ENCODE measurements at places on chromosomes 6 and 20.

GRCh38 chr6:63985223-63985622 is 349.6 kb downstream of the PHF3 start:
- DNase-seq = no peak

GRCh38 chr6:28490205-28490890 is 25.2 kb downstream of the GPX6 start:
- DNase-seq = no peak

DNA sequence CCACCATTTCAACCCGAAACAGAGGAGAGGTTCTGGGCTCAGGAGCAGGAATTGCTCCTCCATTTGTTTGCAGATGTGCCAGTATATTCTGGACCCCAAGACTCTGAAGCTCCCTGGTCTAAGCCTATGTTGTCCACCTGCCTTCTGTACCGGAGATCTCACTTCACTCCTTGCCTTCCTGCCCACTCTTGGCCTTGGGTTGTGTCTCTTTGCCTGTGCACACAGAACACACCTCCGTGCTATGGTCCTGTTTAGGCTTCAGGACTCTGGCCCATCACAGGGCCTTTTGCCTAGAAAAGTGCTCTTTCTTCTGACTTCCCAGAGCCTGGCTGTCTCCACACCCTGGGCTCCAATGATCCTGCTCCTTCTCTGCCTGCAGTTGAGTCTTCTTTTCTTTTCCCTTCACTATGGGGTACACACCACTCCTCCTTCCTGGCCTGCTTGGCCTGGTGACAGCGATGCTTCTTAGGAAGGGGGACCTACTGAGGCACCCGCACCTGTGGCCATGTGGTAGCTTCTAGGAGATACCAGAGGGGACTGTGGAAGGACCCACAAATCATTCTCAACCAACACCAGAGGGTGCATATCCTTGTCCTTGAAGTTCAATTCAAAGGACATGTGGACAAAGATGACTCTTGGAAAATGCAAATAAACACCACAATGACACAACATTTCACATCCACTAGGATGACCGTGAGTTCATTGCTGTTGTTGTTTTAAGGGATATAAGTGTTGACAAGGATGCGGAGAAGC is 75.1 kb downstream of the FOXA2 start:
- DNase-seq = no peak

DNA sequence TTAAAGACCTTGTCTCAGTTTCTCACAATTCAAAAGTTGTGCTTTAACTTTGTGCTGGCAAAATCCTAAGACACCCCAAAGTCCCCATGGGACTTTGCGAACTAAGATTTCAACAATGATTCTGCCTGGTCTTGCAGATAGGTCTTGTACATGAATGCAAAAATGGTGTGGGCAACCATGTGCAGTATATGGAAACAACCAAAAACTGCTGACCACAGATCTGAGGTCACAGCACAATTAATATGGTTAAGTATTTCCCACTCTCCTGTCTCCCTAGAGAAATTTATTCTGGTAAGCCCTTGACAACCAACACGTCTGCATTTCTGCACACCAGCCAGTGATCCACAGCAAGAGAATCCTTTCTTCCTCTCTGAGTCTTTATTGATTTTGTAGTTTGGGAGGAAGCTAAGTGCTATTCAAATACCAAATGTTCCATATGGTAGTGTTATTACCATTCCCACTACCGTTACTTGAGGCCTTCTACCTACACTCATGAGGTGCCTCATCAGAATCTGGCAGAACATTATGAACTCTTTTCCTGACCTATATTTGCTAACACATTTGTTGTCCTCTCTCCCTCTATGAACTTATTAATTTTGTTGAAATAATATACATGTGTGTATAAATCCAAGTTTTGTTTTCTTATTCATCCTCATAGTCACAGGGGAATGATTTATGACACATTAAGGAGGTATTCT is 178.7 kb downstream of the ATXN1 start:
- DNase-seq = no peak

DNA sequence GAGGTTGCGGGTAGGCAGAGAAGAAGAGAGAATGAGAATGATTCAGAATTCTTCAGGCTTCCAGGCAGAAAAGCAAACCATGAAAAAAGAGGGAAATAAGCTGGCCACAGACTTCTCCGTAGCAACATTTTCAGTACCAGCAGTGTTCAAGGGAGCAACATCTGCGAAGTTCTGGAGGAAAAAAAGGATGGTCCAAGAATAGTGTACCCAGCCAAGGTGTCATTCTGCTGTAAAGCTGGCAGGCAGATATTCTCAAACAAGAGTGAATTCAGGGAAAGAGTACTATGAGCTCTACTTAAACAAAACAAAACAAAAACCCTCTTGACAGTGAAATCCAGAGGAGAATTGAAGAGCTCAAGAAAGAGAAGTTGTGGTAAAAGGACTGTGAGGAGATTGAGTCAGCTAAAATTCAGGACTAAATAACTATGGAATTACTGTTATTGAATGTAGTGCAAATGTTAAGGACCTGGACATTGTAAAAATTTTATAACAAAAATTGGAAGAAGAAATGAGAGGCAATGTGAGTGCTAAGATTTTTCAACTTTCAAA is 86.5 kb downstream of the ATRN start:
- DNase-seq = no peak

DNA sequence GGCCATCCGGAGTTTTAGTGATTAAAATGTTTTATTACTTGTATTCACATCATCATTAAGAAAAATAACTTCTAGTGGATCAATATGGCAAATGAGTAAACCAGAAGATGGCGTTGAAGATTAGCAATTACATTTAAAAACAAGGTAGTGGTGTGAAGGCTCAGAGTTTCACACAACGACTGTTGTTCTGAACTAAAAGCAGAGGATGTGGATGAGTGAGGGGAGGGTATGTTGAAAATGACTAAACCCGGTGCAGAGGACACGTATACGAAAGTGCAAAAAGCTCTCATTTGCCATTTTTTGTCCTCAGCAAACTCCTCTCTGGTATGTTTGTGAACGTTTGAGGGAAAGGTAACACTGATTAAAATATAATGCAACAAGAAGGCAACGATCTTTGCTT is 1.9 kb upstream of the IRF4 start:
- DNase-seq = no peak

DNA sequence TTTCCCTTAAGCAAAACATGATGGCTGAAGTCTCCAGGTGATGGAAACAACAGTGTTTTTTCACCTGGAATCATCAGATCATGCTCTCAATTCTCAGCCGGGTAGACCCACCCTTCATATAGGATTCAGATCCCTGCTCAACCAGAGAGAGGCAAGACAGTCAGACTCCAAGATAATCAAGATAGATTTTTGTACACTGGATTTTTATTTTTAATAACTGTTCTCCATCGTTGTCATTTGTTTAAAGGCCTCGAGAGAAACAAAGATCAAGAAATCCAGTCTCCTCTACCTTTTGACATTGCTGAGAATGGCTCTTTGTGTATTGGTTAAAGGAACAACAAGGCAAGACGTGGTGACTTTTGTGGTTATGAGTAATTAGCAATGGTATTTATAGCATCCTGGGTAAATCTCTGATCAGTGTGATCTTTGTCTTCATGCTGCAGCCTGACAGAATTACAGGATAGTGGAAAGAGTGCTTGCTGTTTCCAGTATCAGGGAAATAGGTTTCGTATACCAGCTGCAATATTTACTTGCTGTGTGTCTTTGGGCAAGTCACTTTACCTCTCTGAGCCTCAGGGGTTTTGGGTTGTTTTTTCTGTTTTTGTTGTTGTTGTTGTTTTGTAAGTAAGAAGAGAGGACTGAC is 29.9 kb downstream of the ID4 start:
- no peak for DNase-seq

DNA sequence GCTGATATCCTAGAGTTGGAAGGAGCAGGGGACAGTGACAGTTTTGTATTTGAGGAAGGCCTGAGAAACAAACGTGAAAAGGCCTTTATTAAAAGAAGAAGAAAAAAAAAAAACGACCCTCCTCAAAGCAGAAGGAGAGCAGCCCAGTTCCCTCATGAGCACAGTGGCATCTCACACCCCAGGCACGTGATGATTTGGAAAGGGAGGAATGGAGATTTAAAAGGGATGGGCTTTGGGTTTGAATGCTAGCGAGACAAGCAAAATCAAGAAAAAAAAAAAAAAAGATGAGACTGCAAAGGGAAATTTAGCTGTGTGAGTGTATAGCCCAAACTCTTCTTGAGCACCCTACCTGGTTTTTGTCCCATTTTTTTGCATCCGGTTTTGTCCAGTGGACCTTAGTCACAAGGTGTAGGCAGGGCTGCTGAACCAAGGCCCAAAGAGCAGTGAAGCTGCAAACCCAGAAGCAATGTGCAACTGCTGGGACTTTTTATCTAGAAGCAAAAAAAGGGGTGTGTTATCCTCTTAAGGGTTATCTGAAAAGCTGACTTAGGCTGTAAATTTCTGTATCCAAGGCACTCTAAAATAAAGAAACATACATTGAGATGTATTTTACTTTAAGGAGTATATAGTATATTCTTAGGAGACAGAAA is 54.5 kb upstream of the RREB1 start:
- no peak for DNase-seq

DNA sequence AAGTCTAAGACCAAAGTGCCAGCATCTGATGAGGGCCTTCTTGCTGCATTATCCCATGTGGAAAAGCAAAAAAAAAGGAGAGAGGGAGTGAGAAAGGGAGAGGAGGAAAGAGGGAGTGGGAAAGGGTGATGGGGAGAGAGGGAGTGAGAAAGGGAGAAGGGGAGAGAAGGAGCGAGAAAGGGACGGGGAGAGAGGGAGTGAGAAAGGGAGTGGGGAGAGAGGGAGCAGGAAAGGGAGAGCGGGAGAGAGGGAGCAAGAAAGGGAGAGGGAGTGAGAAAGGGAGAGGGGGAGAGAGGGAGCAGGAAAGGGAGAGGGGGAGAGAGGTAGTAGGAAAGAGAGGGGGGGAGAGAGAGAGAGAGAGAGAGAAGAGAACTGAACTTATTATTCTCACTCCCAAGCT is 241.1 kb upstream of the RIMS1 start:
- no peak for DNase-seq

GRCh38 chr6:157266274-157267101 is 56.8 kb downstream of the TMEM242 start:
- DNase-seq = no peak

All from COR-L47 (cell line).